Naive thymus-derived CD4-positive, alpha-beta T cell (primary cell): ENCODE measurements at places on chromosomes 4 and X.

DNA sequence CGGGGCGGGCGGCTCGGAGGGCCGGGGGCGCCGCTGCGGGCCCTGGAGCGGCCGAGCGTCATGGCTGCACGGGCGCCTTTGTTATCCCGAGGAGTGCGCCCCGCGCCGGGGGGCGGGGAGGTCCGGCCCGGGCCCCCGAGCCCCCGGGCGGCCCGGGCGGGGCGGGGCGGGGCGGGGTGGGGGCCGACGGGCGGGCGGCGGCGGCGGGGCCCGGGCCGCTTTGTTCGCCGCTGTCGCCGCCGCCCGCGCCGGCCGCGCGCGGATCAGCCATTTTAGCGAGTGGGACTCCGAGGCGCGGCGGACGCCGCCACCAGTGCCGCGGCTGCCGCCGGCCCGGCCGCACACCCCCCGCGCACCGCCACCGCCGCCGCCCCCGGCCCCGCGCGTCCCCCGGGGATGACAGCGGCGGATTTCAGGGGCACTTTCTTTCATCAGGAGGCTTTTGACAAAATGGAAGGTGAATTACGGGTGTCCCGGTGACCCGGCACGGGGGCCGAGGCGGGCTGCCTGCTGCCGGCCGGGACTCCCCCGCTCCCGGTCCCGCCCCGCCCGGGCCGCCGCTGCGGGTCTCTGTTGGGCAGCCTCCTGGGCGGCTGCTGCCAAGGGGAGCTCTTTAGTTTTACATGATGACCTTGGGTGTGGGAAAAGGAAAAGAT is 1.2 kb downstream of the HMGB3 start:
- H3K4me3 ChIP-seq: peak overlapping the region; percentile 27
- DNase-seq: peak; percentile 4
- no peaks in the 10 kb centered on the region for H3K4me1 ChIP-seq

DNA sequence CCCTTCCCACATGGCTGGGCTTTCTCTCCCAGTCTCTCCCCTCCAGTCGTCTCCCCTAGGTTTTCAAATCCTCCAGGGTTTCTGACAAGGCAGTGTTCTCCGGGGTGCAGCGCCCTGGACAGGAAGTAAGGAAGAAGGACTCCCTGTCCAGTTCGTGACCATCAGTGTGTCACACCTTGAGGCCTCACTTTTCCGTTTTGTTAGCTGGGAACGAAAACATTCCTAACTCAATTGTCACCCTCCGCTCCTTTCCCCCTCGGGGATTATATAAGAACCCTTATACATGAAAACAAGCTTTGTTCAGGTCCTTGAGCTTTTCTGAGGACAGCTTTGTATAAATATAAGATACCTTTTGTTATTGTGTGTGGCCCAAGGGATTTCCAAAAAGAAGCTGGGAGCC is 92.1 kb downstream of the KDR start:
- H3K4me1 ChIP-seq: no peaks in the 10 kb centered on the region
- H3K4me3 ChIP-seq: no peak overlapping the region
- no peaks in the 10 kb centered on the region for H3K36me3 ChIP-seq
- no peak for DNase-seq

DNA sequence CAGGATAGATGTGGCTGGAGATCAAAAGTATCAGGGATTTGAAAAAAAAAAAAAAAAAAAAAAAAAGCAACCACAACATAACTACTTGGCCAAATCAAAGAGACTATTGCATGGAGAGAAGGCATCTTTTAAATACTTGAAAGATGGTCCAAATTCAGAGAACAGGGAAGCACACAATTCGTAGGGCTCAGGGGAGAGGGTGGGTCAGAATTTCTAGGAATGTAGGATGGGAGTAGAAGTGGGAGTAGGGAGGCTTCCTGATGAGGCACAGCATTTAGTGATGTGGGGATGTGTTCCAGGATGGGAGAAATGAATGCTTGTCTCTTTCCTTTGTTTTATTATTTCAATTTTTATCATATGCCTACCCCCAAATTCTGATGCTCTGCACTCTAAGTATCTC is 36.3 kb downstream of the RTL3 start:
- H3K36me3 ChIP-seq: no peaks in the 10 kb centered on the region
- peaks cover 3% of the 10 kb centered on the region for H3K4me1 ChIP-seq
- H3K4me3 ChIP-seq: no peak overlapping the region
- no peak for DNase-seq

DNA sequence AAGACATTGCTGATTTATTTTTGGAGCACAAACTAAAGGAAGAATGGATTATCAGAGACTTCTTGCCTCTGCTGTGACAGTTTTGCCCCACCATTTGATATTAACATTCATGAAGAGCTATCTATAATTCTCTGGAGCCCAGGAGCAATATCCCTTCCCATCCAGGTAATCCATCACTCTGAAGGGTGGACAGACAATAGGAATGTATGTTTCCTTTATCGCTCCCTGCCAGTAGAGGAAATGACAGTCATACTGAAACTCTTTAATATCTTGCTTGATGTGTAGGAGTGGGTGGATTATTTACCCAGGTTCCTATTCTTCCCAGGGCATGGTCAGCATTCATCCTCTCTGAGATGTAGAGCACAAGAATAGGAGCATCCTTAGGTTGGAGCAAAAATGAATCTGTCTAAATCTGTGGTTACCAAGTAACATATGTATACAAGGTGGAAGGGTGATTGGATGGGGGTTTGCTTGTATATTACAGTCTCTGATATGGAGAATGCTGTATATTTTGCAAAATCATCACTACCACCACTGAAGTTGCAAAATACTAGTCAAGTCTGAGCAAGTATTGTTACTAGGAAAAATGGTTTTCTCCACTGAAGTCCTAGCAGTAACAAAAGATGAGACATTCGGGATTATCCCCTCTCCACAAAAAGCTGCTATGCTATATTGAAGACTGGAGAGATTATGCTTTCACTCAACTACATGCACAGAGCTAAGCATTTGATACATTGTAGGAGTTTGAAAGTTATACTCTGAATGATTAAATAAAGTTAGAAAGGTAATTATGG is 151.6 kb downstream of the CBLL2 start:
- H3K4me3 ChIP-seq: no peak overlapping the region
- no peaks in the 10 kb centered on the region for H3K36me3 ChIP-seq
- H3K4me1 ChIP-seq: no peaks in the 10 kb centered on the region
- H3K27ac ChIP-seq: no peak overlapping the region

GRCh38 chr4:158347556-158347955 is 137.3 kb downstream of the TMEM144 start:
- no peak for DNase-seq
- H3K27ac ChIP-seq: no peak overlapping the region
- no peaks in the 10 kb centered on the region for H3K27me3 ChIP-seq
- H3K4me1 ChIP-seq: no peaks in the 10 kb centered on the region
- no peak overlapping the region for H3K4me3 ChIP-seq

GRCh38 chrX:43345166-43345565 is 310.9 kb upstream of the MAOA start:
- H3K27ac ChIP-seq: no peak overlapping the region
- no peaks in the 10 kb centered on the region for H3K4me1 ChIP-seq
- no peak overlapping the region for H3K4me3 ChIP-seq

GRCh38 chrX:54825716-54826438 is 18.3 kb downstream of the MAGED2 start:
- no peak overlapping the region for H3K4me3 ChIP-seq
- H3K4me1 ChIP-seq: no peaks in the 10 kb centered on the region
- H3K27ac ChIP-seq: no peak overlapping the region
- H3K36me3 ChIP-seq: no peaks in the 10 kb centered on the region

DNA sequence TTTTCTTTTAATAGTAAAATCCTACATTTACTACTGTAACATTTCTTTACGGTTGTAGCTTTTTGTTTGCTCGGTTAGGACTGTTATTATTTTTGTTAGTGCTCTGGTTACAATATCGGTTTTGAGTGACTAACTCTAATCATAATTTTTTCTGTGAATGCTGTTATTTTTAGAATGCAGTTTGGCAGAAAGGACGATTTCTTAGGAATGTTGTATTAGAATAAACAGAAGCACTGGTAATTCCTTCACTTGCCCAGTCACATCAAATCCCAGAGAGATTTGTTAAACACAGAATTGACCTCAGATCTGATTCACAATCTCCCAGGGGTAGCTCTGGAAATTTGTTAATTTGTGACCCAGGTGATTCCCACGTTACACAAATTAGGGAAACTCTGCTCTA is 21.7 kb downstream of the DDIT4L start:
- DNase-seq: no peak
- H3K27me3 ChIP-seq: no peaks in the 10 kb centered on the region
- no peaks in the 10 kb centered on the region for H3K4me1 ChIP-seq
- no peaks in the 10 kb centered on the region for H3K36me3 ChIP-seq
- no peak overlapping the region for H3K27ac ChIP-seq

DNA sequence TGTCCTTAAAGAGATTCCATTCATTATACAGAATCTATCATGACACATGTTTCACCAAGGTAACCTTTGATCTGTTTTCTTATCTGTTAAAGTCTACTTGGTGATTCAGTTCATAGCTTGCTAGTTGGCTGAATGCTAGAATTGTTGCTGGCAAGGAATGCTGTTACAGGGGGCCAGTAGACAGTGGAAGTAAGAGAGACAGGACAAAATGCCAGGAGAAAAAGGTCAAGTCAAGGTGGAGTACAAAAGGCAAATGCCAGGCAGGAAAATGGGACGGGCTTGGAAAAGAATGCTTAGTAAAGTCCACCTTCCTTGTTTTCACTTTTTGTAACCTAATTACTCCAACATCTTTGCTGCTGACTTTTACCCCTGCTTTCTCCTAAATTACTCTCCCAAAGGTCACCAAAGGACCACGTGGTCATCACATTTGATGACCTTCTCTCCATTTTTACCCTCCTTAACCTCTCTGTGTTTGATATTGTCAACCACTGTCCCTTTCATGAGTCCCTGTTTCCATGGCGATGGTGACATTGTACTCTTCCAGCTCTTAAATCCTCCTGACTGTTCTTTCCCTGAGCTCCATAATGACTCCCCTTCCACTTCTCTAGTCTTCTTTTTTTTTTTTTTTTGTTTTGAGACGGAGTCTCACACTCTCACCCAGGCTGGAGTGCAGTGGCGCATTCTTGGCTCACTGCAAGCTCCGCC is 24.5 kb upstream of the TAPT1 start:
- DNase-seq: no peak
- H3K4me3 ChIP-seq: no peak overlapping the region
- no peaks in the 10 kb centered on the region for H3K4me1 ChIP-seq
- H3K27me3 ChIP-seq: no peaks in the 10 kb centered on the region
- no peak overlapping the region for H3K27ac ChIP-seq

DNA sequence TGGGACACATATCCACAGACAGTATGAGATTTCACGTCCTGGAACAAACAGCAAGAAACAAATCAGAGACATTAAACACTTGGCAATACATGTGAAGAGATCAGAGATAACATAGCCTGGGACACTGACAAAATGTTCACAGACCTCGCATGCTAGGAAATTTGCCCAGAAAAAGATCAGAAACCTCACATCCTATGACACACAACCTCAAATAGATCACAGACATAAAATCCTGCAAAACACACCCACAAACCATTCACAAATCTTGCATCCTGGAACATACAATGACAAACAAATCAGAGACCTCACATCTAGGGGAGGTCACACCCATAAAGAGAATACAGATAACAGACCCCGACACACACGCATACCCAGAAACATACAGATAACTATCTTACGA is 18.0 kb downstream of the SUV39H1 start:
- H3K27me3 ChIP-seq: no peaks in the 10 kb centered on the region
- peaks cover 64% of the 10 kb centered on the region for H3K4me1 ChIP-seq
- DNase-seq: peak; percentile 43
- H3K36me3 ChIP-seq: no peaks in the 10 kb centered on the region
- peak overlapping the region; percentile 22 for H3K4me3 ChIP-seq

DNA sequence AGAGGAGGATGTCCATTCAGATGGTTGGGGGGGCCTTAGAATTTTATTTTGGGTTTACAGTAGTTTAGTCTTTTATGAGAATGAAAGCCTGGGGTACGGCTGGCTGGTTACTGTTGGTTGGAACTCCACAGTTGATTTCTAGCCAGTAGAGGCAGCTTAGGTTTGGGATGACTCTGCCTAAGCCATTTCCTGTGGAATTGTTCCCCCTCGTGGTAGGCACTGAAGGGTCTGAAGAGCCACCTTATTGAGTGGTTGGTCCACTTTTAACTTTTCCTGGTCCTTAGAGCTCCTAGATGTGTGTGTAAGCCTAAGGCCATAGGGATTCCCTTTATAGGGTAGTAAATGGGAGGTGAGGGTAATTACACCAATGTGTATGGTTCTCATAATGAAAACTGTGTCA is 19.7 kb downstream of the SPIN3 start:
- no peaks in the 10 kb centered on the region for H3K27me3 ChIP-seq
- H3K4me3 ChIP-seq: no peak overlapping the region
- H3K36me3 ChIP-seq: no peaks in the 10 kb centered on the region
- no peak for DNase-seq
- no peak overlapping the region for H3K27ac ChIP-seq

DNA sequence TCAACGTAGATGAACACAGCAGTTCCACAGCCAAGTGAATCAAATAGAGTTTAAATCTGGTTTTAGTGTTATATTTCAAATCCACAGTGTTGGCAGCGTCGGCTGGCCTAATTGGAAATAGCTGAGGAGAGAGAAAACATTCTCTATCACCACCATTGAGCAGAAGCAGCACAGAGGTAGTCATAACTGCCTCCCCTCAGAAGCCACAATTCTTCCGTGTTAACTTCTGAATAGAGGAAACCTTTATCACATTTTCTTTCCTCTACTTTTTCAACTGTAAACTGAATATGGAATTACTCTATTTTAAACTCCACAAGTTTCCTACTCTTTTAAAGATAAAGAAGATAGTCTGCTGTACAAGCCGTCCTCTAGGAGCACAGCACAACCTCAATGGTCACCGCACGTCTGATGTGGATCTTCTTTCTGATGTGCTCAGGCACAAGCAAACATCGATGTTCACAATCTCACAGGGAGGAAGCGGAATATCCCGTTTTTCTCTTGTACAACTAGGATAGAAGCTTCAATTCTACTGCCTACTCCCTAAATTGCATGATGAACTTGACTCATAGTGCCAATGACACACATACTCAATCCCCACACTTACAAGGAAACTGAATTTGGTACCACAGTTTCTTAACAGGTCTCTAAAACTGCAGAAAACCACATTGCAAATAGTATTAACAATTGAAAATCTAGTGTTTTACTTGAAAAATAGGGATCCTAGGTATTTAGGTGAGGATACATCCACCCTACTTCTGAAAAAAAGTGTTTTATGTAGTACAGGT is 217.8 kb upstream of the ETNPPL start:
- H3K4me3 ChIP-seq: no peak overlapping the region
- H3K36me3 ChIP-seq: no peaks in the 10 kb centered on the region
- no peak for DNase-seq
- H3K27ac ChIP-seq: no peak overlapping the region
- H3K4me1 ChIP-seq: no peaks in the 10 kb centered on the region

DNA sequence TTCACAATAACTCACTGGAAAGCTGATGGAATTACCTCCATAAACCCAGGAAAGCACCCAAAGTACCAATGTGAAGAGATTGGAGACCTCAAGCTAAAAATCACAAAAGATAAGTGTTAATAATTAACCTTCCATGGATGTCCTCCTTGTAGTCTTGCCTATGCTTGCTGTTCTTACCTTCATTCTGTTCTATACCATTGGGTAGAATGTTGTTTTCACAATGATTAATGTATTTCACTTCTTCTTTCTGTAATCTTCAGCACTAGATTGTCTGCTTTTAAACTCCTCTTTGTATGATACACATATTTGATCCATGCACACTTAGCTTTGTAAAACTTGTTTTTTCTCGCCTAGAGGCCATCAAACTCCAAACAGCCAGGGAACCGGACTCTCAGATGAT is 570.3 kb downstream of the RAPGEF2 start:
- no peak for DNase-seq
- H3K4me3 ChIP-seq: no peak overlapping the region
- no peaks in the 10 kb centered on the region for H3K27me3 ChIP-seq
- H3K27ac ChIP-seq: no peak overlapping the region
- H3K36me3 ChIP-seq: no peaks in the 10 kb centered on the region

- H3K4me1 ChIP-seq: no peaks in the 10 kb centered on the region
- H3K36me3 ChIP-seq: no peaks in the 10 kb centered on the region
- no peak overlapping the region for H3K4me3 ChIP-seq
- H3K27ac ChIP-seq: no peak overlapping the region
- H3K27me3 ChIP-seq: no peaks in the 10 kb centered on the region
Observed at GRCh38 chr4:145389550-145389949, 92.1 kb upstream of the SMAD1 start.
